ENCODE measurements at places on chromosomes 1 and 21. TPM values are rescaled to one million over a fixed set of nuclear protein-coding genes. Genes with fewer than 3 reads are reported as not detected.
A peak's percentile ranks its signal among the peaks of the same experiment; 100 is the strongest.

Gene PGLYRP4
- total RNA-seq: not detected

Gene FCGR3B
- total RNA-seq: not detected

DNA sequence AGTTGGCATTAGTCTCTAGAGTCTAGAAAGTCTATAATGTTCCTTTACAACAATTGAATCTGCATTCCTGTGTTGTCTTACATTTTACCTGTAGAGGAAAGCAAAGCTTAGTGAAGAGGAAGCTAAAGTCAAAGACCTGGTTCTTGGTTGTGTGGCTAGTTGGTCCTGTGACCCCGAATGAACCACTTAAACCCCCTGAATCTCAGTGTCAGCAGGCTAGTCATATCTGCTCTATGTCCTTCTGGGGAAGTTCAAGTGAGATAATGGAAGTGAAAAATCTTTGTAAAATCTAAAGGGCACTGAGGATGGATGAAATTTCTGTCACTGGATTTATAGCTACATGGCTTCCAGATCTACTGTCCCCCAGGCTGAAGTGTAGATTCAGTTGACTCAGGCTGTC lies 24.0 kb upstream of the AIM2 start:
- no peak for DNase-seq

- no peak for DNase-seq
These were observed 101.8 kb downstream of the ST3GAL3 start for GRCh38 chr1:43809097-43809673.

- peak; percentile 28 for DNase-seq
These were observed 6.2 kb upstream of the AGTRAP start for GRCh38 chr1:11729498-11730428.

Gene IVL
- 2.4 TPM for total RNA-seq

GRCh38 chr1:72435025-72435424 lies 152.7 kb upstream of the NEGR1 start:
- DNase-seq: peak; percentile 41

GRCh38 chr1:8678673-8679394 lies 138.6 kb downstream of the RERE start:
- DNase-seq: no peak

- peak; percentile 95 for DNase-seq
These were observed 95.2 kb downstream of the KCNJ15 start for GRCh38 chr21:38351961-38352521.

DNA sequence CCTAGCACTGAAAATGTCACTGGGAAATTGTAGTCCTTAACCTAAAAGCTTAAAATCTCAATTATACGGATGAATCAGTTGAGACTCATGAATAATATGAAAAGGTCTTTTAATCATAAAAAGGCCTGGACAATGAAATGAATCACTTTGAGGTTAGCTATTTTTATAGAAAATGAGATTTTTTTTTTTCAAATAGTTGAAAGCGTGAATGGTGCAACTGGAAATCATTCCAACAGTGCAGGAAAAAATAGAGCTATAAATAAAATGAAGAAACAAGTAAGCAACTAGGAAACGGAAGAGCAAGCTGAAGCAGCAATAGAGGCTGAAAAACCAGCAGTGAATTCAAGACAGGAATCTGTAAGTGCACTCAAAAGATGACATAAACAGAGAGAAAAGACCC lies 142.9 kb downstream of the BACH1 start:
- no peak for DNase-seq

Gene TSTD1
- 106 TPM for total RNA-seq

- DNase-seq: no peak
These were observed 184.5 kb downstream of the FASLG start for GRCh38 chr1:172843444-172843843.

Gene SAMSN1
- total RNA-seq: 0.35 TPM

Gene LMX1A
- total RNA-seq: not detected
